Stimulated activated CD4-positive, alpha-beta T cell treated with anti-CD3 and anti-CD28 coated beads, TNF-alpha, amount 100 ng/mL, for 4 hours (primary cell): ENCODE measurements at places on chromosomes 4 and X.

- no peak for DNase-seq
Observed at GRCh38 chr4:47669946-47670345, 167.9 kb downstream of the CORIN start.

DNA sequence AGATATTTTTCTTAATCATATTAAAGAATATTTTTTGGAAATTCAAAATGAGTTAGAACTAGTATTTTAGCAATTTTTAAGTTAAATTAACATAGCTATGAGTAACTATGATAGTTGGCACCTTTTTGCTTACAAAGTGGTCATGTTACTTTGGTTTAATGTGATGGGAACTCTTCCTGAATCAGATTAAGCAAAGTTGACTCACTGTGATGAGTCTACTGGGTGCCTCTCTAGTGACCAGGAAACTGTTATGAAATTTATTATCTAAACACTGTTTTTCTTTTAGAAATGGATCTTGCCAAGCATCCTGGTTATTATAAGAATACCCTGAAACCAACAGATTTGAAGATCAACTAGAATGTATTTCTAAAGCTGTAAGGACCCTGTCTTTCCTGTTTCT, 985.8 kb downstream of the TRAM1L1 start:
- no peak for DNase-seq

DNA sequence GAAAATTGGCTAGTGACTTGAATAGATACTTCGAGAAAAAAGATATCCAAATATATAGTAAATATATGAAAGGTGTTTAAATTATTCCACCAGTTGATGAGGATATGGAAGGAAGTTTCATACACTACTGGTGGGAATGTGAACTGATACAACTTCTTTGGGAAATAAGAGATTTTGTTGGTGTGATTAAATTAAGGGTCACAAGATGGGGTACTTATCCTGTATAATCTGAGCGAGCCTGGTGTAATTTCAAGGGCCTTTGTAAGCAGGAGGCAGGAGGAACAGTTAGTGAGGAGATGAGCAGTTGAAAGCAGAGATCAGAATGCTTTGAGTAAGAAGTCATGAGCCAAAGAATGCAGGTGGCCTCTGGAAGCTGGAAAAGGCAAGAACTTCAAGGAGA, 192.2 kb downstream of the KCTD8 start:
- DNase-seq: no peak

DNA sequence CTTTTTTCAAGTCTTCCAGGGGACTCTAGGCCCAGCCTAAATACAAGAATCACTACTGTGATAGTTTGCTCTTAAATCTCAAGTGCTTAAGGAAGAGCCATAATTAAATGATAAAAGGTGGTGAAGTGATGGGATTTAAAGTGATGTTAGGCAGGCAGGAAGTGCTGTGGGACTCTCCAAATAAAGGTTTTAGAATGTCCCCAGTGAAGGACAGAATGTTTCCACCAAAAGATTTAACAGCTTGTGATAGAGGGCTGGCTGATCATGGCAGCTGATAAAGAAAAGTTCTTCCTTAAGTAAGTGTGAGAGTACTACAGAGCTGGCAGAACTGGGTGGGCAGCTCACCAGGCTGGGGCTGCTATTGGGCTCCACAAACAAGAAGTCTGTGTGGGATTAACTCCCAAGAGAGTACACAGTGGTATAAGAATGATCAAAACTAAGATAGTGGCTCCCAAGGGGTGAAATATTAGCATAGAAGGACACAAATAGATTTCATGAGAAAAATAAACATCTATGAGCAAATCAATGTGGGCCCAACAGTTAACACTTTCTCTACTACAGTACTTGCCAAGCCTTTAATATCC, 637.2 kb upstream of the CPEB2 start:
- DNase-seq: no peak

DNA sequence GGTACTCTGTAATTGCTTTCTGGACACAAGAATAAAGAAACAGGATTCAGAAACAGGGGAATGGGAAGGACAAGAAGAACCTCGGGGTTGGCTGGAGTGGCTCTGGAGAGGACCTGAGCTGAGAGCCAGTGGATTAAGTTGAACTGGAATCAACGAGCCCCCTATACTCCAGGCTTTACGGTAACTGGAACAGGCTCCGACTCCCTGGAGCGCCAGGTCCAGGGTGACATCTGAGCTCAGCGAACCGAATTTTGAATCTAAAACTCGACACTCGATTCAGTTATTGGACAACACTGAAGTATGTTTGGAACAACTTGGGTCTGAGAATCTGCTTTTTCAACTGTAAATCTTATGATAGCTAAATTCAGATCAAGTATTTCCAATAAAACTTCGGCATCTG, 23.9 kb downstream of the HMX1 start:
- no peak for DNase-seq

GRCh38 chrX:76555816-76556215, 128.3 kb downstream of the MAGEE1 start:
- DNase-seq: no peak
